M059J (cell line): ENCODE measurements at places on chromosomes 6 and 20. TPM values are rescaled to one million over a fixed set of nuclear protein-coding genes. Genes with fewer than 3 reads are reported as not detected.

DNA sequence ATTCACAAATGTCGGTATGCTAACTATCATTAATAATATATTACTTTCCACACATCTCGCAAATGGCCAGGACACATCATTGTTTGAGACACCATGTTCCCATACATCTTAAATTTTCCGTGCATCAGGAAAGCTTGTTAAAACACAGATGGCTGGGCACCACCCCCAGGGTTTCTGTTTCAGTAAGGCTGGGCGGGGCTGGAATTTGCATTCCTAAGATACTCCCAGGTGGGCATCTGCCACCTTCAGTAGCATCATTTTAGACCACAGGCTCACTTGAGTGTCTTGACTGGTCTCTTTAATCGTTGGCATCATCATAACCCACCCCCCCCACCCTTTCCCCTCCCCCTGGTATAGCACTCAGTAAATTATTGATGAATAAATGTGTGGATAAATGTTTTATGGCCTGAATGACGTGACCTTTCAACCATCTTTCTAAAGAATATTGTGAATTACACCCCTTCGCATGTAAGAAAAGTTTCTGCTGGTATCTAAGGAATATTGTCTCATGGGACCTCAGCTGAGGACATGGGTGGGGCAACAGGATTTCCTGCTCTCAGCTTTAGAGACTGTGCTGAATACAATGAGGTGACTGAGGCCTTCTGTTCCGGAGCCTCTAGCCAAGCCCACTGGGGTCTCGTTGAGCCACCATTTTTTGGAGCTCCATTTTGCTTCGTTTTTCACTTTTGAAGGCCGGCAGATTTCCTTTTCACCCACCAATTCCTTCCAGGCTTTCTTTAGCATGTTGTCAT is 124.1 kb upstream of the NEDD9 start:
- DNase-seq = no peak

- no peak for DNase-seq
These were observed 365.8 kb downstream of the SAMD5 start for GRCh38 chr6:147874322-147874721.

- DNase-seq = peak; percentile 25
These were observed 65.4 kb downstream of the PRND start for GRCh38 chr20:4787069-4787468.

DNA sequence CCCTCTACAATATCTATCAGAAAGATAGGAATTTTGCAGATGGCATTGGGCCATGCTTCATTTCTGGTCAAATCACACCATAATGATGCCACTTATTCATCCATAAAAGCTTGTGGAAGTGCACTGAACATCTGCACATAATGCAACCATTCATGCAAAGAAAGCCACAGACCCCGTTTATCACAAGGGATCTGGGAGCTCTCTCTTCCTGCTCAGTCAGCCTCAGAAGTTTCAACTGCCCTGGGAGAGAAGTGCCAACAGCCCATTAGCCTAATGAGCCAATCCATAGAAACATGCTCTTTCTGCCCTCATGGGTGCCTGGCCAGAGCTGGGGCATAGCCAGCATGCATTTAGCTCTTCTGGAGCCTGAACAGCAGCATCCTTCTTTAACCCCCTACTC is 85.8 kb downstream of the SLC35F1 start:
- DNase-seq = no peak

DNA sequence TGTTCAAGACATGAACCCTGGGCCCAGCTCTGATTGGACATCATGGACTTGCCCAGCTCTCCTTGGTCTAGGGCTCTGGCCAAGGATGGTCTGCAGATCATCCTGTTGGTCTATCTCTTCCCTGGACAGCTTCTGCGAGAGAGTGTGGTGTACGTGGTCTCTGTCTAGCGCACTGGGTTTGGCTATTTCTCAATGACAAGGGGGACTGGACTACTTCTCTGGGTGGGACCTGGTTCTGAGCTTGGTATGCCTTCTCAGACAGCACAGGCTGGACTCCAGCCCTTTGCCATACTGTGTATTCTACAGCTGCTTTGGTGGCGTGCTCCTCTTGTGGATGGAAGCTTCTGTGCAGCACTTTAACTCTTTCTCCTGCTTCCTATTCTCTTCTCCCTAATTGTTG is 8.5 kb upstream of the RAET1E start:
- no peak for DNase-seq

HEY2 gene
- total RNA-seq = not detected in 2 replicates
